Suppressor macrophage treated with lipopolysaccharide for 4 hours (primary cell): ENCODE measurements at places on chromosomes 7 and 10.

DNA sequence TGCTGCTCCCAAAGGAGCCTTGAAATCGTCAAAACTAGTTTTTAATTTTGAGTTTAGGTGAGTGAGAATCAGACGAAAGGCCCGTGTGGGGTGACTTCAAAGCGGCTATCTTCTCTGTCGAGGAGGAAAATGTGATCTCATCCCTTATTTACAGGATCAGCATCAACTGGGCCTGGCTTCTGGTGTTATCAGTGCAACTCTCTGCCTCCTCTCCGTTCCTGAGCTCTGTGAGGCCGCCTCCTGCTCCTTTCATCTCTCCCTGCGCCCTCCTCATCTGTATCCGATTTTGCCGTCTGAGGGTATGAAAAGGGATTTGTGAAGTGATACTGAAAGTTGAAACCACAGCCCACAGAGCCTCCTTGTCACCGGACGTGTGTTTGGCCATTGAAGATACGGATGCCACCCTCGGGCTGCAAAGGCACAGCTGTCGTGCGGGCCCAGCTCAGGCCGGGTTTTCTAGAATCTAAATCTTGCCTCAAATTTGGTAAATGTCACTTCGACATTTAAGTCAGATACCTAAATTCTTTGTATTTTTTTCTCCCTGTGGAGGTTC is 408.7 kb upstream of the ADARB2 start:
- no peak for DNase-seq

GRCh38 chr10:47076949-47077361 is 165.7 kb downstream of the PTPN20 start:
- DNase-seq = peak; percentile 38

GRCh38 chr10:24561453-24561852 is 162.2 kb downstream of the ARHGAP21 start:
- DNase-seq = no peak

DNA sequence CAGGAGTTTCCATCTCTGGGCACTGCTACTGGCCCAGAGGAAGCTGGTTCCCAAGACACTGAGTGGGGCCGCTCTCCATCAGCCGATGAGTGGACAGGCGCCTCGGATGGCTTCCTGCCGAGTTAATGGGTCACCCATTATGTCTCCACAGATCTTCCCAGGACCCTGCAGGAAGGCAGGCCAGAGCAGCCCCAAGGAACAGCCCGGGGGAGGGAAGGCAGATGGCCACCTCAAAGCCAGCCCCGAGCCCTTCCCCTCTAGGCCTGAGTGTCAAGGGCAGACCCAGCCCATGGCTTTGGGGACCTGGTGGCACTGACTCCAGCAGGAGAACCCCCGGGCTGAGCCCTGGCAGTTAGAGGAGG is 3.4 kb upstream of the LFNG start:
- no peak for DNase-seq

- DNase-seq = no peak
Measured at GRCh38 chr10:21171197-21171935, 274.3 kb upstream of the NEBL start.
